ENCODE measurements at places on chromosomes 3 and 15.

DNA sequence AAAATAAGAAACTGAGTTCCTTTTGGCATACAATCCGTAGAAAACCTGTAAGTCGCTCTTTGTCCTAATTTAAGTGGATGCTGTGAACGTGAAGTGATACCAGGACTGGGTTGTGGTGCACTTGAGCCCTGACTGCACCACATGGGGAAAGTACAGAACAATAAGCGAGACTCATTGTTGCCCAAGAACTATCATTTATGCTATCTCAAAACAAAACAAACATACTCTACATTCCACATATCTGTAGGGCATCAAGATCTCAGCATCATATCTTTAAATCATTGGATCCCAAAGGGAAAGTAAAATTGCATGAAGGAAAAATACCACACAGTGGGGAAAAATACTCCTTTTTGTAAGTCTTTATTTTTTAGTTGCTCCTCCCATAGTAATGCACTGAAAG is 580.3 kb downstream of the MECOM start:
- DNase-seq: no peak

GRCh38 chr3:60708191-60708975 is 542.9 kb downstream of the FHIT start:
- DNase-seq: no peak

DNA sequence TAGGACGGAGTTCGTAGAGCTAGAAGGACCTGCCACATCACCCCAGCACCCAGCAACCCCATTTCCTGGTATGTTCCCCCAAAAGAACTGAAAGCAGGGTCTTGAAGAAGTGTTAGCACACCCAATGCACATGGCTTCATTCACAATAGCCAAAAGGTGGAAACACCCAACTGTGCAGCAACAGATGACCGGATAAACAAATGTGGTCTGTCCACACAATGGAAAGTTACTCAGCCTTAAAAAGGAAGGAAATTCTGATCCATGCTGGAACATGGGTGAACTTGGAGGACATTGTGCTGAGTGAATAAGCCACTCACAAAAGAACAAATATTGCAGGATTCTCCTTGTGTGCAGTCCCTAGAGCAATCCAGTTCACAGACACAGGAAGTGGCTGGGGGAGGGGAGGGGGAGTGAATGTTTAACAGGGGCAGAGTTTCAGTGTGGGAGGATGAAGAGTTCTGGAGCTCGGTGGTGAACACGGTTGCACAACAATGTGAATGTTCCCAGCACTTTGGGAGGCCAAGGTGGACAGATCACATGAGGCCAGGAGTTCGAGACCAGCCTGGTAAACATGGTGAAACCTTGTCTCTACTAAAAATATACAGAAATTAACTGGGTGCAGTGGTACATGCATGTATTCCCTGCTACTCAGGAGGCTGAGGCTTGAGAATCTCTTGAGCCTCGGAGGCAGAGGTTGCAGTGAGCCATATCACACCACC is 157.5 kb downstream of the NUP210 start:
- DNase-seq: no peak

DNA sequence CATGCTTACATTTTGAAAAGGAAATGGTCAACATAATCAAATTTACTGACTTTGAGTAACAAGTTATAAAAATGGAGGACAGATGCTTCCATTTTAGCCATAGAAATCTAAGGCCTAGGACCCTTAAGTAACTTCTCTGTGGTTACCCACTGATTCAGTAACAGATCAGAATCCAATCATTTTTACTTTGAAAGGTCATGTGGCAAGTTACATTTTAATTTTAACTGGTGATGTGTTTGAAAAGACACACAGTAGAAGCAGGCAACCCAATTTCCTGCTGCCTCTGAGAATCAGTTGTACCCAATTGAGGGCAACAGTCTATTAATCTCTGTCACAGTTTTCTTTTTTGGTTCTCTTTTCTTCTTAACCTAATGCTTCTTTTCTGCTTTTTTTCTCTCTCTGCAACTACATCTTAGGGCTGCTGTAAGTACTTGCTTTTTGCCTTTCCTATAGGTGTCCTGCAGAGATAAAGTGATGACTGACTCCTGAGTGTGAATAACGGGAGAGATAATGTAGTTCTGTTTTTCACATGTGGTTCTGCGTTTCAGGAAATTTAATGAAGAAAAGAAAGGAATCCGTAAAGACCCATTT is 3.3 kb downstream of the ZWILCH start:
- DNase-seq: no peak

GRCh38 chr3:52090933-52091468 is 34.6 kb upstream of the DUSP7 start:
- DNase-seq: no peak

GRCh38 chr3:11640009-11640673 is 3.6 kb downstream of the VGLL4 start:
- no peak for DNase-seq

DNA sequence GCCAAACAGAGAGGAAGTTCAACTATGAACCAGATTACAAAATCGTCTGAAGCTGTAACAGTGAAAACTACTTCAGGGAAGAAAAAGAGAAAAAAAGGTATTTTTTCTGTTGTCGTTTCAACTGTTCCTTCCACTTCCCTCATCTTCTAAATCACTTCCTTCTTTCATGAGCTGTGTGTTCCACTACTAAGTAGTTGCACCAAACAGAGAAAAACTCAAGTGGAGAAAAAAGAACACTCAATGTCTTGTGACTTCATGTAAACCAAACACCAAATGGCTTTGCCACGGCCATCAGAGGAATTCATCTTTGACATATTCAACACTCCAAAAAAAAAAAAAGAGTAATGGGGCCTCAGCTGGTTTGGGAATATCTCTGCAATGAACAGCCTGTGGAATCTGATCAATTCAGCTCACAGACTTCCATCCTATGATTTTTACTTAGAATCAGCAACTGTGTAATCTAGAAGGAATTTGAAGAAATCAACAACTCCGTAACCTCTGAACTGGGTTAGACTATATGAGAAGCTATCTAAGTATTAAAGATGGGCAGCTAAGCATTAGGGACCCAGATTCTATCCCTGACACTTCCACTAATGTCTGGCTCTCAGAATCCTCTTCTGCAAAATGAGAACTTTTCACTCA is 47.5 kb upstream of the RNF7 start:
- DNase-seq: no peak

DNA sequence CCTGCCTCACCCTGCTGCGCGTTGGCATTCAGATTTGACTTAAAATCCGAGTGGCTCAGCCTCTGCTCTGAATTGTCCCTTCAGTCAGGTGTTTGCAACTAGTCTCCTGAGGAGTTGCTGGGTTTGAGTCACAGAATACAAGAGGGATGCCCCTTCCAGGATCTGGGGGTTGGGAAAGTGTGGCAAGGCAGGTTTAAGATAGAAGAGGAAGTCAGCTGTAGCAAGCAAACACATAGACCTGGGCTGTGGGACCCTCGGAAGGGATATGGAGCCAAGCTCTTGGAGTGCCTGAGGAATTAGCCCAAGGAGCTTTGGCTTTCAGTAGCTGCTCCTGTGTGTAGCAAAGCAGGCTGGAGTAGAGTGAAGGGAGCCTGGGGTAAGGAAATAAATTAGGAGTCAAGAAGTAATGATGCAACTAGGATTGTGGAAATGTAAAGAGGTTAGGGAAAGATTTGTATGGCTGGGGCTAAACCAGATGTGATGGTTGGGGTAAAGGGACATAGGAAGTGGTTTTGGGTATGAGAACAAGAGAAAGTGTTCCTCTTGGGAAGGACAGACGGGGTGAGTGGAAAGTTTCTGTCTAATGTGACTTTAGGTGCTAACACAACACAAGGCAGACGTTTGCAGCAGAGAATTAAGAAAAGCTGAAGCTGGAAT is 41.2 kb downstream of the RAB7A start:
- DNase-seq: no peak

- DNase-seq: no peak
Observed at GRCh38 chr3:133815386-133815785, 9.8 kb downstream of the SRPRB start.

DNA sequence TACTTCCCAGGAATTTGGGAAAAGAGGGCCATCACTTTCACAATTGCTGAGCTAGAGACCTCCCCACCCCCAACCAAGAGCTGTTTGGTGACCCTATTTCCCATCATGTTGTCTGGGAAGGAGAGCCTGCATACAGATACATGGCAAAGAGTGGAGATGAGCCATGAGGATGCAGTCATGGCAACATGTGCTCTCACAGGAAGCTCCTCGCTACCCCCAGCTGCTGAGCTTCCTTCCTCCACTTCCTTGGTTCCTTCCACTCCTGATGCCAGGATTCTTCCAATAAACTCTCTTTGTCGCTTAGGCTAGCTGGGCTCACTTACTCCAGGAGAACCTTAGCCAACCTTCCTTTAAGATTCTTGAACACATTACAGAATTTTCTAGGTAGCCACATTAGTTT is 48.3 kb upstream of the MUC13 start:
- no peak for DNase-seq

GRCh38 chr3:58880182-58880581 is 169.6 kb downstream of the CFAP20DC start:
- DNase-seq: no peak

DNA sequence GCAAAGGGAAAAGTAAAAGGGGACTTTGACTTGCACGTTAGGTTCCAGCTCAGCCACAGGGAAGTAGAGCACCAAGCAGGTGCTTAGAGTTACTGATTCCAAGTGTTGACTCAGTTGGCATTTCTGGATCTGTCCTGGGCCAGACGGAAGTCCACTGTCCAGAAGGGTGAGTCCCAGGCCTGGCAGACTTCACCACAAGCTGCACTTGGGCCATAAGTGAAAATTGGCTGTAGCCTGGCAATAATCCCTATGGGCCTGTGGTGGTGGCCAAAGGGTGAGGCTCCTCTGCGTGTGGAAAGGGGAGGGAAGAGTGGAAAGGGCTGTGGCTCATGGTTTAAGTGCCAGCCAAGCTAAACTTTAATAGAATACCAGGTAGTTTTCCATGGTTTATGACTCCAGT is 121.5 kb downstream of the DTWD1 start:
- no peak for DNase-seq

GRCh38 chr3:63707731-63708130 is 55.3 kb downstream of the SNTN start:
- no peak for DNase-seq

DNA sequence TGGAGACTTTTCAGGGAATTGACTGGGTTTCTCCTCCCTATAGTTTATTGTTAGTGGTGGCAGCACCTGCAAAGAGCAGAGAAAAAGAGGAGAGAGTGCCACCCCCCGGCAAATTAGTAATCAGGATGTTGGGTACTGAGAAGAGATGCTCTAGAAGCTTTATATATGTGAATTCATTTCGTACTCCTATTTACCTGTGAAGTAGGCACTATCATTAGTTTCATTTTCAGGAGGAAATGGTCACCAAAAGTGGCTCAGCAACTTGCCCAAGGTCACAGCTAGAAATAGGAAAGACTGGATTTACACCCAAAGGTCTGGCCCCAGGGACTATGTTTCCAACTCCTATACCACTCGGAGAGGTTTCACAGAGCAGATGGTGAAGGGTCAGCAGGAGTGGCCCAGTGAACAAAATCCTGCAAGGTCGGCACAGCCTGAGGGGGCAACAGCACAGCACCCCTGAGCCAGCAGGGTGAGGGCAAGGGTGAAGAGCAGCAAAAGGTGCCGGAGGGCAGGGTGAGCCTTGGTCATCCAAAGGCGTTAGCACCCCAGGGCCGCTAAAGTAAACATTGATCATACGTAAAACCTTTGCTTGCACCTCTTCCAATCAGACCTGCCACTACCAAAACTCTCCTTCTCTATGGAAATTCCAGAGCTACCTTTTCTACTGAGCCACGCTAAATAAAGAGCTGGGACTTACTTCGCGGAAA is 23.6 kb downstream of the VGLL4 start:
- DNase-seq: no peak

DNA sequence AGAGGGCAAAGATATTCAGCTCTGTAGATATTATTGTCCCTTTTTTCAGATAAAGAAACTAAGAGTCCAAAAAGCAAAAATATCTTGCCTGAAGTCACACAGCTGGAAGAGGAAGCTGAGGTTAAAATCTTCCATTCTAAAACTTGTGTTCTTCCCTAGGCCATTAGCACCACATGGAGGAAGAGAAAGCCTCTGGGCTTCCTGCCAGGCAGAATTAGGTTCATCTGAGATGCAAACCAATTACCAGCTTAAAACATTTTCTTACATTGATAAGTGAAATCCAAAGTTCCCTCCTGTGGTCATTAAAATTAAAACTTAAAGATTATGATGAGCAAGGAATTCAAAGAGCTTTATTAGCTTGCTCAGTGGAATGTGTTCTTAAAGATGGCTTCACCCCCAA is 235.3 kb upstream of the SETMAR start:
- DNase-seq: no peak

GRCh38 chr15:31303726-31304648 is 22.6 kb upstream of the KLF13 start:
- no peak for DNase-seq

- no peak for DNase-seq
Observed at GRCh38 chr15:50911621-50912020, 3.1 kb downstream of the AP4E1 start.

DNA sequence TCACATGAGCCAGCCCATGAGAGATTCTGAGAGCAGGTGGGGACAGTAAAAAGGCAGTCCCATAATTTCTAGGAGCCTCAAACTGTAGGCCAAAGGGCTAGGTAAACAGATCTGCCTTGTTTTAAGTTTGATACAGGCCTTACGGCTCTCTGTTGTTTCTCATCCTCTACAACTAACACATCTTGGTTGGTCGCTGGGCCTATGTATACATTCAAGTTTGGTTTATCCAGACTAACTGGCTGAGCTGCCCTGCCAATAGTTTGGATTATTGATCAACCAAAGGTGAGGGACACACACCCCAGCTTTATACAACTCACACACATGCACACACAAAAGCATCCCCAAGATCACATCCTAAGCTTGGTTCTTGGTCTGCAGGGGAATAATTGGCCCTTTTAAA is 3.0 kb downstream of the SIAH2 start:
- DNase-seq: no peak

Measured in AG09309 (cell line).